Endodermal cell (in vitro differentiated cells): ENCODE measurements at places on chromosomes 6 and 20.

DNA sequence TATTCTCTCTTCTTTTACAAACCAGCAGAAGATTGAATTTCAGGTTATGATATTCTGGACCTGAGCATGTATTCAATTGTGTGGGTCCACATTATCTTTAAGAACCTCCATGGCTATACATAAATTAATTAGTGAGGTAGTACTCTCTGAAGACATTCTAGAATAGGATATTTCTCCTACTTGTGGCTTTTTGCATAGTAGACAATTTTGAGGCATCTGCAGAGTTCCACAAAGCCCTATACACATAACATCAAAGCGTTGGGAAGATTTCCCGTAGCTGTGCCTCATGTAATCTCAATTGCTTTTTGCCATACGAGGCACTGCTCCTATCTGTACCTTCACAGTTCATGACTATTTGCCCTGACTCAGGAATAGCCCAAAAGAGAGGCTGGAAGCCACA is 395.4 kb upstream of the RGS17 start:
- H3K27ac ChIP-seq, result no peak overlapping the region
- no peaks in the 10 kb centered on the region for H3K36me3 ChIP-seq
- H3K27me3 ChIP-seq, result no peaks in the 10 kb centered on the region
- no peak overlapping the region for H3K4me3 ChIP-seq
- H3K4me1 ChIP-seq, result no peaks in the 10 kb centered on the region

- no peak overlapping the region for H3K27ac ChIP-seq
- DNase-seq, result no peak
- H3K4me1 ChIP-seq, result no peaks in the 10 kb centered on the region
- H3K4me3 ChIP-seq, result no peak overlapping the region
Measured at GRCh38 chr6:148494226-148494625, 151.6 kb downstream of the SASH1 start.

DNA sequence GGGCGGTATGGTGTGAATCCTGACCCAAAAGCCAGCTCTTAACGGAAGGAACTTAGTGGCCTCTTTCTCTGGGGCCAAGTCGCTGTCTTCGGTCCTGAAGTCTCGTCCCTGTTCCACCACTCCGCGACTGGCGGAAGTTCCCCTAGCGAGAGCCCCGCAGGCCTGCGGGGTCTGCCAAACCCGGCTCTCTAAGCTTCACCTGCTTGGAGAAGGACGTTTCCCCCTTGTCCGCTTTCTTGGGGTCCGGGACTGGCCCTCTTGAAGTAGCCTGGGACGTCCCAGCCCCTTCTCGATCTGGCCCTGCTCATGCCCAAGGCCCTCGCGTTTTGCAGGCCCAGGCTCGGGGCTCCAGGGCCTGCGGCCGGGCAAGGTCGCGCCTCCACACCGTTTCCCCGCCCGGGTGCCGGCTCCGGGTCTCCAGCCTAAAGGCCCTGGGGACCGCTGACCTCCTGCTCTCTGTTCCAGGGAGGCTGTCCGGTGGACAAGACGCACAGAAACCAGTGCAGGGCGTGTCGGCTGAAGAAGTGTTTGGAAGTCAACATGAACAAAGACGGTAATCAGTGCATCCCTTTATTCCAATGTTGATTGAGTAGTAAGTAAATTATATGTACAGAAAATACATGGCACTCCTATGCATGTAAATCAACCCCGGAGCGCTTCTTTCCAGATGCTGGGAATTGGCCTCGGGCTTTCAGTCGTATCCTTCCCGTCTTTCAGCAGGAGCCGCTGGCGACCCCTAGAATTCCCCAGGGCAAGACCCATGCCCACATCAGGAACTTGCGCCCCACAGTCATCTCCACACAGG is 8.8 kb downstream of the NR2E1 start:
- H3K27me3 ChIP-seq, result peaks cover 100% of the 10 kb centered on the region
- H3K27ac ChIP-seq, result no peak overlapping the region
- DNase-seq, result peak; percentile 93
- peaks cover 3% of the 10 kb centered on the region for H3K4me1 ChIP-seq

GRCh38 chr20:51404297-51405060 is 138.0 kb downstream of the NFATC2 start:
- H3K4me3 ChIP-seq, result no peak overlapping the region
- DNase-seq, result peak; percentile 63
- H3K36me3 ChIP-seq, result no peaks in the 10 kb centered on the region
- H3K4me1 ChIP-seq, result no peaks in the 10 kb centered on the region

DNA sequence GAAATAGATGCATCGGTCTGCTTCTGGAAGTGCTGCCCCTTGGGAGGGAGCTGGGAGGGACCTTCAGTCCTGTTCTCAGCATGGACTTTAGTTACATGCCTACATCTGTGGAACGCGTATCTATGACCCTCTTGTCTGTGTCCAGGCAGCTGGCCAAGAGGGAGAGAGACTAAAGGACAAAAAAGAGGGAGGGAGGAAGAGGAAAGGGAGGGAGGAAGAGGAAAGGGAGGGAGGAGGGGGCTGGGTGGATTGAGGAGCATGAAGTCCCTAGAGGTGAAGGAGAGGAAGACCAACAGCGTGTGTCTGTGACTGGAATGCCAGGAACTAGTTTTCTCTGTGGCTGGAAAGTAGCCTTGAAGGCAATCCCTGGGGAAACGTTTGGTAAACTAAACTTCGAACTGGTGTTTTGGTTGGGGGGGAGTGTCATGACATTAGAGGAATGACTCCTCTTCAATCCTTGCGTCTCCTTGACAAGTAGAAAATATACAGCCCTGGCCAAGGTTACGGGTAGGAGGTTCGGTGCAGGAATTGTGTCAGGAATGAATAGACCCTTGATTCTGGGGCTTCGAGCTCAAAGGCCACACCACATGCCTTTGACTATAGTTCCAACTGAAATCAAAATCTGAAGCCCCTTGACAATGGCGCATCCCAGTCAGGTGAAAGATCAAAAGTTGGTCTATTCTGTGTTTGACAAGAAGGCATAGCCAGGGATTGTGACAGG is 52.0 kb upstream of the PLEKHG1 start:
- no peaks in the 10 kb centered on the region for H3K36me3 ChIP-seq
- no peaks in the 10 kb centered on the region for H3K4me1 ChIP-seq
- peaks cover 5% of the 10 kb centered on the region for H3K27me3 ChIP-seq
- H3K4me3 ChIP-seq, result no peak overlapping the region
- no peak overlapping the region for H3K27ac ChIP-seq

- H3K36me3 ChIP-seq, result no peaks in the 10 kb centered on the region
- peaks cover 27% of the 10 kb centered on the region for H3K27me3 ChIP-seq
Measured at GRCh38 chr6:164108869-164109769, 694.6 kb downstream of the QKI start.

- no peaks in the 10 kb centered on the region for H3K36me3 ChIP-seq
- peak overlapping the region; percentile 90 for H3K4me3 ChIP-seq
- no peak for DNase-seq
- H3K27me3 ChIP-seq, result no peaks in the 10 kb centered on the region
Measured at GRCh38 chr6:125792172-125792571, 1.4 kb downstream of the NCOA7 start.

DNA sequence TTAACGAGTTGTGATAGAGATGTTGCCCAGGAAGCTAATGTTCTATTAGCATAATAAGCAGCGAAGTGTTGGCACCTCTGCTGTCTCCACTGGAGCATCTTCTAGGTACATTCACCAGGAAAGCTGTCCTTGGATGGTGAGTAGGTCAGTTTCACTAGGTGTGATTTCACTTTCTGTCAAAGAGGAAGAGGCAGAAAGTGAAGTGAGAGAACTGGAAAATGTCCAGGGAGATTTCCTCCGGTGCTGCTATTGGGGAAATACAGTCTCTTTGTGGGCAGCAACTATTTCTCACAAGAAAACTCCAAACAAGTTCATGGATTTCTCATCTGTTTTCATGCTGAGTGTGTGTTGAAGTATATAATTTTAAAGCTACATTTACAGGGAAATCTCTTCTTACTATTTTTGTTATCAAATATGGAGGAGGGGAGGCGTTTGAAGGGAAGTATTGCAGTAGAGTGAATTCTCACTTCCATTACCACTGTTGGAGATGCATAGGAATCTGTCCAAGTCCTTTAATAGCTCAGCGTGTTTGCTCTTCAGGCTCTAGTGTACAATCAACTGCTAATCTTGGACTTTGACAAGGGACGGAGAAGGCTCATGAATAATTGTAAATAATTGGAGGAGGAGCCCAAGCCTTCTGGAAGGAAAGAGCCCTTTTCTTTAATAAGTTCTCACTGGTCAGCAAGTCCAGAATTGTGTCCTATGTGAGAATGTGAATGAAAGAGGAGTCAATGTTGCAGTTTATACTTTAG is 16.1 kb upstream of the TSBP1 start:
- no peaks in the 10 kb centered on the region for H3K4me1 ChIP-seq
- H3K27me3 ChIP-seq, result no peaks in the 10 kb centered on the region
- DNase-seq, result no peak
- no peaks in the 10 kb centered on the region for H3K36me3 ChIP-seq
- H3K4me3 ChIP-seq, result no peak overlapping the region
- no peak overlapping the region for H3K27ac ChIP-seq

DNA sequence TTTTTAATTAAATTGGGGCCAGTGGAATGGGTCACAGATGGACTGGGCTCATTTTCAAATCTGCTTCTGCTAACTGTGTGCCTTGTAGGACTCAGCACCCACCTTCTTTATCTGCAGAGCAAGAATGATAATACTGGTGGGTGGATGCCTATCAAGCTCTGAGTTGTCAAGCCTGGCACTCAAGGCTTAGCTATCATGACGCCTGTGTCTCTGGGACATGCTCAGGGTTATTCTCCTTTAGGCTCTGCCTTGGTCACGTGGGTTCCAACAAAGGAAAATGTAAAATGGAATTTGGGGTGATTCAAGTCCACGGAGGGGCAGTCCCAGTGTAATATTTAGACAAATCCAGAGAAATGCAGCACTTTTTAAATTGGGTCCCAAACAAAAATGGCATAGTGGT is 202.3 kb downstream of the TSHZ2 start:
- H3K4me1 ChIP-seq, result no peaks in the 10 kb centered on the region
- no peaks in the 10 kb centered on the region for H3K27me3 ChIP-seq
- no peak overlapping the region for H3K4me3 ChIP-seq
- no peak for DNase-seq
- no peaks in the 10 kb centered on the region for H3K36me3 ChIP-seq
- no peak overlapping the region for H3K27ac ChIP-seq

GRCh38 chr20:64254571-64255360 is 782 bp upstream of the PCMTD2 start:
- H3K4me1 ChIP-seq, result peaks cover 8% of the 10 kb centered on the region
- no peak for DNase-seq
- peaks cover 18% of the 10 kb centered on the region for H3K27me3 ChIP-seq
- no peak overlapping the region for H3K27ac ChIP-seq

DNA sequence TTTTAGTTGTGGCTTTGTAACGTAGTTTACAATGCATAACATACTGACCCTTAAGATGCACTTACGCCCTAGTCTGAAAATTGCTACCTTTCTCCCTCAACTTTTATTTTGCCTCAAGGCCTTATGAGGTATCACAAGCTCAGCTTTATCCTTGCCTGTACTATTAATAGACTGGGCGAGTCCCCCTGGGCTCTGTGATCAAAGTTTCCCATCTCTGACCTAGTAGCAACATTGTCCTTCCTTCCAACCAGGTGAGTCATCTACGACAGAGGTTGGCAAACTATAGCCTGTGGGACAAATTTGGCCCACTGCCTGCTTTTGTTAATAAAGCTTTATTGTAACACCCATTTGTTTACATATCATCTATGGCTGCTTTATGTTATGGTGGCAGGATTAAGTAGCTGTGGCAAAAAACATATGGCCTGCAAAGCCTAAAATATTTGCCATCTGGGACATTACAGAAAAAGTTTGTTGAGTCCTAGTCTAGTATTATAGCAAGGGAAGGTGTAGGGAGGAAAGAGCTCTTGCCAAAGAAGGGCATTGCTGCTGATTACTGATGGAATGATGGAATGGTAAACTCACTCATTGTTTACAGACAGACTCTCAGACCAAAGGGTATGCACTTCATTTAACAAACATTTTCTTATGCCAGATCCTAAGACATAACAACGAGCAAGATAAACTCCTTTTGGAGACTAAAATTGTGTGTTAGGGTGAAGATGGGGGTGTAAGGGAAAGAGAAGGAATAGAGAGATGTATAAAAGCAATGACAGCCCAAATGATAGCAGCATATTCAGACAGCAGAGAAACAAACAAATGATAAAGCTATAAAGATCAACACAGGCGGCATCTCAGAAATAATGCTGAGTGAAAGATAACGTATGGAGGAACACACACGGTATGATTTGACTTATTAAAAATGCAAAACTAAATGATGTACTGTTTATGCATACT is 74.2 kb downstream of the SLC22A23 start:
- H3K27me3 ChIP-seq, result no peaks in the 10 kb centered on the region
- DNase-seq, result no peak
- no peaks in the 10 kb centered on the region for H3K4me1 ChIP-seq
- H3K36me3 ChIP-seq, result no peaks in the 10 kb centered on the region

DNA sequence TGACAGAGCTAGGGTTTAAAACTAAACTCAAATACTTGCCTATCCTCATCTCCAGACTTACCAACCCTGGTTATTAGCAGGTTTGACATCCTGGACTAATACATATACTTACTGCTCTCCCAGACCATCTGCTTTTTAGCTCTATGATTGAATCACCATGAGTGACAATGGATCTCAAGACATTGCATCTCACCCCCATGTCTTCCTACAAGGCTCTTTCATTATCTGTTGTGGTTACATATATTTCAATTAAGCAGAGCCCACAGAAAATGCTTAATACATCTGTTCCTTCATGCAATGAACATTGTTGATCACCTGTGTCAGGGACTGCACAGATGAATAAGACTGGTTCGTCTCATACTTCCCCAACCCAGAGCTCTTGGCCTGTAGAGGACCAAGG is 19.4 kb downstream of the SAMD3 start:
- DNase-seq, result no peak
- H3K36me3 ChIP-seq, result peaks cover 16% of the 10 kb centered on the region
- no peak overlapping the region for H3K4me3 ChIP-seq
- H3K27me3 ChIP-seq, result no peaks in the 10 kb centered on the region
- peaks cover 8% of the 10 kb centered on the region for H3K4me1 ChIP-seq

DNA sequence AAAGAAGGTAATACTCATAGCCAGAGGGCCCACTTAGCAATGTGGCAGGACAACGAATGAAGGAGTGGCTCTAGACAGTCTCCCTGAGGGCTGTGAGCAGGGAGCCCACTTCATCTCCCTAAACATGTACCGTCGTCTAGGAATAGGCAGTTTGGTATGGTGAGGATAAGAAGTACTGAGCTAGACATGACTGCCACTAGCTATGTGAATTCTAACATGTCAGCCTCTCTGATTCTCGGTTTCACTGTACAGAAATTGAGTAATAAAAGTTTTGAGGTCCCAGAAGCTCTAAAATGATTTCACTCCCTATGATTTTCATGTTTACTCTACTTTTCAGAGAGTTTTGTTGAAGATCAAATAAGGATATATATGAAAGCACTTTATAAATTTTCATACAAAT is 107.1 kb downstream of the AHI1 start:
- no peak for DNase-seq
- H3K27me3 ChIP-seq, result no peaks in the 10 kb centered on the region

DNA sequence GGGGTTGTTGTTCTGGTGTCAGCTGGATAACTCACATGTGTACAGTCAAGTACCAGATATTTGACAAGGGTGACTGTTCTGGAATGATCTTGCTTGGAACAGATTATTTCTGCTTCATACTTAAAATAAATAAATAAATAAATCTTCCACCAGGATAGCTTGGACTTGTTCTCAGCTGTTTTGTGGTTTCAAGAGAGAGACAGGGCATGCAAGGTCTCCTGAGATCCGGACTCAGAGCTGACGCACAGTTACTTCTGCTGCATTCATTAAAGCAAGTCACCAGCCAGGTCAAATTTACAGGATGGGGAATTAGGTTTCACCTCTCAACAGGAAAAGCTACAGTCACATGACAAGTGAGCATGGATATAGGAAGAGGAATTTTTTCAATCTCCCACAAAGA is 285.0 kb upstream of the SPTLC3 start:
- H3K27me3 ChIP-seq, result no peaks in the 10 kb centered on the region
- H3K4me1 ChIP-seq, result peaks cover 3% of the 10 kb centered on the region
- H3K27ac ChIP-seq, result no peak overlapping the region
- no peak overlapping the region for H3K4me3 ChIP-seq
